Caudate nucleus (tissue), 63 donors: ENCODE measurements at places on chromosomes 2 and 18.
A peak's percentile ranks its signal among the peaks of the same experiment; 100 is the strongest.

DNA sequence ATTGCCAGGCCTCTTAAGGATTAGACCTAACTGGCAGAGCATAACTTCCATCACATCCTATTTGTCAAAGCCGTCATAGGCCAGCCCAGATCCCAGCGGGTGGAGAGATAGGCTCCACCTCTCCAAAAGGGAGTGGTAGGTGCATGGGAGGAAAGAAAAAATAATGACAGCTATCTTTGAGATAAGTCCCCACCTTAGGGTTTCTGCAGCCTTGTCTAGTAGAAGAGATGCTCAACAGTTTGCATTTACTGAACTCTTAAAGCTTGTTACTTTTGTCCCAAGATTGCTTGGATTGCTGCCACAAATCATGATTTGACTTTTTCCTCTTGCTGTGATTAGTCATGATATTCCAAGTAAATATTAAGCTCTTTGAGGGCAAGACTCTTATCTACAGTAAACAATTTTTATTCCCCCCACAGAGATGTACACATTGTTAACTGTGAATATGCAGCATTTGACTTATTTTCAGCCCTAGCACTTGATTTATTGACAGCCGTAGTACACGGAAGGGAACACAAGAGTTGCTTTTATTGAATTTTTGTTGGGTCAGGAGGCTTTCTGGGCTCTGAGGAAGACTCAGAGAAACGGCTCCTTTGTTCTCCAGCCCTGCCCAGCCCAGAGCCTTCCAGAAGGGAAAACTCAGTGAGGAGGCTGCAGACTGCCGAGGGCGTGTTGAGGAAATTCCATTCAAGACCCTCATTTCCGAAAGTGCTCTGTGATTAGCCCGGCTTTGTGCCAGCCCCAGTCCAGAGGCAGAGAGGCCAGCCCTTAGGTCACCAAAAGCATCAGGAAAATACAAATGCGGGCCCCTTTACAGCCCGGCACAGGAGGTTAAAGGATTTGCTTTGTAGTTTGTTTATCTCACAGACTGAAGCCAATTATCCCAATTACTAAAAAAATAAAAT is 75.5 kb upstream of the ZNF532 start:
- DNase-seq = peak; percentile 20

- no peak for DNase-seq
Measured at GRCh38 chr2:240127191-240127750, 8.8 kb downstream of the COPS9 start.

GRCh38 chr2:100350661-100351185 is 28.4 kb upstream of the LONRF2 start:
- DNase-seq = no peak

DNA sequence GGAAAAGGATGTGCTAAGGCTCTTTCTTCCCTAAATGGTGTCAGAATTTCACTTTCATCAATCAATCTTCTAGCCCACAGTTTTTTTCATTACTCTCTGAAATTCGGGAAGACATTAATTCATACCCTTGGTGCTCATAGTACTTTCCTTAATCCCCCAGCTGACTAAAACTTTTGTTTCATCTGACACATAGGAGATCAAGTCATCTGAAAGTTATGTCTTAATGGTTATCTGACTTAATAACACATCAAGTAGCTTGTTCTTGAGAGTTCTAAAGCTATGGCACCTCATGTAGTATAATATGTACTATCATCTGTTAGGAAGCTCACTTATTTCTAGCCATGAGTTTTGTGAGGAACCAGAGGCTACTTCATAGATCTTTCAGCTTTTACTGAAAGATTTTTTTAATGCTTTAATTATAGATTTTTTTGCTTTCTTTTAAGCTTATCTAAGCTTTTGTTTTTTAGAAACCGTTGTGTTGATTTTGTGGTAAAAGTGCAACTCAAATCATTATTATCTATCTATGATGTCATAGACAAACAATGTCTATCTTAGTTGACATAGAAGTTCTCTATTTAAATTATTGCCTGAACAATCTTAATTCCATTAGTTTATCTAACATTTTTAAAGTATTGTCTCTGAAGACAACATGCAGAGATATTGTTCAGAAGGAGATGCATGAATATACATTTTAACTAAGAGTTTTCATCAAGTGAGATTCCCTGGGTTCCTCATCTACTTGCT is 93.6 kb upstream of the UBXN4 start:
- DNase-seq = no peak

DNA sequence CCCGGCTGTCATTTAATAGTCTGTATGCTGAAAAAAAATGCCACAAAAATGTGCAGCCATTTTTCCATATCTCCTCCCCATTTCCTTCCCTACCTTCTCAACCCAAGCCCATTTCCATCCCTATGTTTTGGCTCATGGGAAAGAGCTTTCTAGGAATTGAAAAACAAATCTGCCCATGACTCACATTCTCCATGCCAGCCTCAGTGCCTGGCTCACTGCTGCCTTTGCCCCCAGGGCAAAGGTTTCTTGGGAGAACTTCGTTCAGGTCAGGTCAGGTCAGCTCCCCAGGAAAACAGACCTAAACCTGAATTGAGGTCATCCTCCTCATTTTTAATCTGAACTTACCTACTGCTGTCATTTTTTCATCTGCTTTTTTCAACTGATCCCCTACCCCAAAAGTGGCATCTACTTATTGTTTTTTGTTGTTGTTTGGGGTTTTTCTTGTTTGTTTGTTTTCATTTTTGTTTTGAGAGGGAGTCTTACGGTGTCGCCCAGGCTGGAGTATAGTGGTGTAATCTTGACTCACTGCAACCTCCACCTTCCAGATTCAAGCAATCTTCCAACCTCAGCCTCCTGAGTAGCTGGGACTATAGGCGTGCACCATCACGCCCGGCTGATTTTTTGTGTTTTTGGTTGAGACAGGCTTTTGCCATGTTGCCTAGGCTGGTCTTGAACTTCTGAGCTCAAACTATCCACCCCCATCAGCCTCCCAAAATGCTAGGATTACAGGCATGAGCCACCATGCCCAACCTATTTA is 66.7 kb downstream of the FECH start:
- DNase-seq = no peak

- no peak for DNase-seq
Measured at GRCh38 chr2:229434187-229434586, 163.1 kb upstream of the PID1 start.

- DNase-seq = no peak
Measured at GRCh38 chr2:179239195-179239594, 25.4 kb downstream of the SESTD1 start.

DNA sequence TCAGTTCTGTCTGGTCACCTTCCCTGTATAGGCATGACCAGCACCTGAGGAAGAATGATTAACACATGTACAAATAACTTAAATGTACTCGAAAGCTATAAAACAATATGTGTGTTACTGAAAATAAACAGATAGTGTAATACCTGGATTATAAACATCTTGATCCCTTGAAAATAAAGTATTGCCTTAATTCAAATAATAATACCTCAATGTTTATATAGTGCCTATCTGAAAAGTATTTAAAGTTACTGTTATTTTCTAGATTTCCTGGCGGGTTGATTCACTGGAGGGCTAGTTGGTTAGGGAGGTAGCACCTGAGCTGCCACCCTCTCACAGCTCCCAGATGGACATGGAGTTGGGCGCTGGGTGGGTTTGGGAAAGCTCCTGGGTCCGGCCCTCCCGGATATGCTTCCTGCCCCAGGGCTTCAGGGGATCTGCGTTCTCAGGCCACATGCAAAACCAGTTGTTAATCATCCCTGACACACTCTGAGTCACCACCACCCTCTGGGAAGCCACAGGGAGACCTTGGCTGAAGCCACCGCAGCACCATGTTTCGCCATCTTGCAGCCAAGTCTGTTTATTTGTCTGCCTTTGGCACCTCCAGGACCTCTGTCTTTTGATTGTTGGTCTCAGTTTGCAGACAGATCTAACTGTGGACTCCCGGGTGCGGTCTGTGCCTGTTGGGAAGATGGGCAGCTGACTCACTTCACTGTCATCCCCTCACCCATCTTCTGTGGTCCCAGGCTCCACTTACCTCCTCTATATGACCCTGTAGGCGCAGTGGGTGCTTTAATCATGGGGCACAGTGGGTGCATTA is 35.3 kb downstream of the RAB31 start:
- no peak for DNase-seq

- DNase-seq = no peak
Measured at GRCh38 chr2:179107737-179108136, 57.8 kb upstream of the CCDC141 start.

GRCh38 chr2:111138839-111139238 is 18.1 kb downstream of the BCL2L11 start:
- no peak for DNase-seq

GRCh38 chr18:6835345-6835744 is 105.8 kb downstream of the ARHGAP28 start:
- no peak for DNase-seq

DNA sequence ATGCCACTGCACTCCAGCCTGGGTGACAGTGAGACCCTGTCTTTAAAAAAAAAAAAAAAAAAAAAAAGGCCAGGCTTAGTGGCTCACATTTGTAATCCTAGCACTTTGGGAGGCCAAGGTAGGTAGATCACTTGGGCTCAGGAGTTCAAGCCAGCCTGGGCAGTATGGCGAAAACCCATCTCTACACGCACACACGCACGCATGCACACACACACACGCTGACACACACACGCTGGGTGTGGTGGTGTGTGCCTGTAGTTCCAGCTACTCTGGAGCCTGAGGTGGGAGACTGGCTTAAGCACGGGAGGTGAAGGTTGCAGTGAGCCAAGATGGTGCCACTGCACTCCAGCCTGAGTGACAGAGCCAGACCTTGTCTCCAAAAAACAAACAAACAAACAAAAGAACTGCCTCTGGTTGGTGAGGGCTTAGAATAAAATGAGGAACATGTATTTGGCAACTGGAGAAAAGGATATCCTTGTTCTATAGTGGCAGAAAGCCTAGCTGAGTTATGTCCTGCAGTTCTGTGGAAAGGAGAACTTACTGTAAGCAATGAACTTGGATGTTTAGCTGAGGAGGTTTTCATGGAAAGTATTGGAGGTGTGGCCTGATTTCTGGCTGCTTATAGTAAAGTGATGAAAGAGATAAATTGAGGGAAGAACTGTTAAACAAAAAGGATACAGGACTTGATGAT is 34.0 kb downstream of the HAT1 start:
- DNase-seq = no peak

DNA sequence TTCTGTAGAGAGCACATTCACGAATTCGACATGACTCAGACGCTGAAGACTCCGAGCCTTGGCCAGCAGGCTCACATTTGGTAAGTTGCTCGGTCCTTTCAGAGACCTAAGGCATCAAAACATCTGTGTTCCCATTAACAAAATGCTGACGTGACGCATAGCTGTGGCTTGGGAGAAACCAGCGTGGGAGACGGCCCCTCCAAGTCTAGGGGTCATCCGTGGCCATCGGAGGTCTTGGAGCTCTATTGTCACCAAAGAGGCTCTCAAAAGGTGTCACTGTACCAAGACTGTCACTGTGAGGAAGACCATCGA is 14.9 kb downstream of the FBLN7 start:
- DNase-seq = no peak

GRCh38 chr2:228819701-228820100 is 451.4 kb downstream of the PID1 start:
- no peak for DNase-seq
